ENCODE measurements at places on chromosomes 13 and 19. TPM values are rescaled to one million over a fixed set of nuclear protein-coding genes. Genes with fewer than 3 reads are reported as not detected.
A peak's percentile ranks its signal among the peaks of the same experiment; 100 is the strongest.

- DNase-seq, result no peak
Measured at GRCh38 chr13:34583181-34583580, 358.9 kb upstream of the NBEA start.

DNA sequence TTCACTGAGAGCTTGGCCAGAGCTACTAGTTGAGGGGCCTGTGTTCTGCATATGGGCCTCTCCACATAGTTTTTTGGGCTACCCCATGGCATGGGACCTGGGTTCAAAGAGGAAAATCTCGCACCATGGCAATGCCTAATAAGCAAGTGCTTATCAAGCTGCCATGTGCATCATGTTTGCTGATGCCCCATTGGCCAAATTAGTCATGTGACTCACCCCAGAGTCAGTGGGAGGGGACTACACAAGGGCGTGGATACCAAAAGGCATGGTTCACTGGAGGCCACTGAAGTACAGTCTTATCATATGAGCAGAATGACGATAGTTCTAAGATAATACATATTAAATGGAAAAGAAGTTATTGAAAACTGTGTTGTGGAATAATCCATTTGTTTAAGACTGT, 214.8 kb downstream of the LMO7 start:
- no peak for DNase-seq

DNA sequence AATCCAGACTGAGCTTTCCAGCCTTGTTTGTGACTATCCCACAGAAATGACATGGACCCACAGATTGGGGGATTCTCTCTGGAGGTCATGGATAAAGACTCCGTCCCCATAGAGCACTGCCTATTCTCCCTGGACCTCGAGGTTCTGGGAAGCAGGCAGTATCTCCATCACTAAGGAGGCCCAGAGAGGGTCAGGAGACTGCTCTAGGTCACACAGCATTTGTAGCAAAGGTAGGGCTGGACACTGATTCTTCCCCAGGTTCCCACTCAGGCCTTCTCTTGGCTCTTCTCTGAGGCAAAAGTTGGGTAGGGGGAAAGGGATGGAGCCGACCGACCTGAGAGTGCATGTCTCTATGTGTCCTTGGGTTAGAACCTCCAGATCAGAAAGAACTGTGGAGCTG, 80.9 kb downstream of the PTPRS start:
- DNase-seq, result no peak

DNA sequence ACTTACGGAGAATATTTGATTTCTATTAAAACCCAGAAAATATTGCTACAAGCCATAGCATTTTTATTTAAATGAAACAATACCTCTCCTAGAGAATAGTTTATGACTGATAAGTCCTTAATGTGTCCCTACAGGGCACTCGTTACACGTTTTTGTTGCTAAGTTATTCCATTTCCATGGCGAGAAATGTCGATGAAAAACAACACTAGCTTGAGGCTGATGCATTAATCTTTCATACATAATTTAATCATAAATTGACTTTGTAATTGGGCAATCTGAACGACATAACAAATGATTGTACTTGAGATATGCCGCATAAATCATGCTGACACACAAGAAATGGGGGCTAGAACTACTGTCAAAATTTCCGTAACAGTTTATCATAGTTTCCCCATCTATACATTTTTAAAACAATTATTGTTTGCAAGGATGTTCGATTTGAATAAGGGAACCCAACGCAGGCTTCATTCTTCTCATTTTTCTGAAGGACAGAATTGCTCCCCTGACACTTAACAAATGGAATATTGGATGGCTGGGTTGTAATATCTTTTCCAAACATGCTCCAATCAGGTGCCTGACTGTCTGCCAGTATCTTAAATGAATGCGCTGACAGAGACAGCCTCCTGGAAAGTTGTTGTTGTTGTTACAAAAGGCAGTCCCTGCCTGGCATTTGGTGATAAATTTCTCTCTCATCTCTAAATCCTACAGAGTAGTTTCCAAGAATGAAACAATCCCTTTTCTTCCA, 61.9 kb downstream of the FLT1 start:
- no peak for DNase-seq

GRCh38 chr13:109568339-109568818, 218.0 kb downstream of the IRS2 start:
- no peak for DNase-seq

DNA sequence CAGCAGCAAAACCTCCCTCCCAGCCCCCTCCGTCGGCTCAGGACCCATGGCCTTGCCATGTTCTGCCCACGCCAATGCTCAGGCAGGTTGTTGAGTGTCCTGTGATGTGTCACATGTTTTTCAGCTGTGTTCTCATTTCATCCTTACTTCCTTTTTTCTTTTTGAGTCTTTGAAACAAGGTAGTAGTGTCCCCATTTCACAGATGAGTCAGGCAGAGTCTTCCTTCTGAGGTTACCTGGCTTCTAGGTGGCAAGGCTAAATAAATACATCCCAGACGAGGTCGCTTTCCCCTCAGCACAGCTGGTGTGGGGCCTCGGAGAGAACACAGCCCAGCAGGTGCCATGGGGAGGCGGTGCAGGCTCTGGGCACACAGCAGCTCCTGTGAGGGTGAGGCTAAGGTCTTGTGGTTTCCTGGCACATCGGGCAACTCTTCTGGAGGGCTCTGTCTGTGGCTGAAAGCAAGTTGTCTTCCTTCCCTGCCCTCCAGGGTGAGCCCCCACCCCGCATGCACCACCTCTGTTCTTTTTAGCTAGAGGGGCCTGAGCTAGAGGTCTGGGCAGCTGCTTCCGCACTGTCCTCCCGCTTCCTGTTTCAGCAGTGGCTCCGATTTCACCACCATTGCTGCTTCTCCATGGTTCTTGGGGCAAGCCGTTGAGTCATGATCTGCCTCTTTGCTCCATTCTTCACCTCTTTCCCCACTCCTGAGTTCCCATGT, 15.1 kb downstream of the PRAM1 start:
- no peak for DNase-seq

GRCh38 chr19:33197591-33198000, 3.5 kb downstream of the LRP3 start:
- DNase-seq, result no peak

DNA sequence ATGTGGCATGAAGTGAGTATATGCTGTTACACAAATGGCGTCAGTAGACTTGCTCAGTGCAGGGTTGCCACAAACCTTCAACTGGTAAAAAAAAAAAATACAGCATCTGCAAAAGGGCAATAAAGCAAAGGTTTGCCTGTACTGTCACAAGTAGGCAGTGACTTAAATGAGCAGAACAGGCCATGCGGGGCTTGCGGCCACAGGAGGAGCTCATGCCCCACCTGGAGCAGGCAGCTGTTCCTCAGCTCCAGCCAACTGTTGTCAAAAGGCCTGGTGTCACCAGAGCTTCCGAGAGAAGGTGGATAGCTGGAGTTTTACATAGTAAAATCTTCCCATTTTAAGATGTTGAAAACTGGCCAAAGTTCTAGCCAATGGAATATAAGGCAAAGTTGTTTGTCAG, 7.7 kb downstream of the ATP7B start:
- peak; percentile 34 for DNase-seq

GRCh38 chr19:19096641-19097627, 33.1 kb downstream of the SLC25A42 start:
- DNase-seq, result no peak

GRCh38 chr13:112034231-112034630, 32.7 kb upstream of the SOX1 start:
- DNase-seq, result peak; percentile 46

DNA sequence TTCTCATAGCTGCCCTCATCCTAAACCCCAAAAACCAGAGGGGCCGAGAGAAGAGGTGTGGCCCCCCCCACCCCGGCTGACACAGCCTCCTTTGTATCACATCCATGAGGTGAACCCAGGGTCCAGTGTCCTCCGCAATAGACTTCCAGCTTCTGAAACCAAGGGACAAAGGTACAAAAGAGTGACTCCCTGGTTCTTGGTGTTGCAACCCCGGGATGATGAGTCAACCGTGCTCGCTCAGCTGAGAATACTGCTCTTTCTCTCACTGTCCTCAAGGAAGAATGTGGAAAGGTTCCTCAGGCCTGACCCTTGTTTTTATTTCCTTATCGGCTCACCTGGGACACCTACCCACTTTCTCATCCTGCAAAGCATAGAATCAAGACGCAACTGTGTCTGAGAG, 5.5 kb downstream of the SLC15A1 start:
- DNase-seq, result no peak

DNA sequence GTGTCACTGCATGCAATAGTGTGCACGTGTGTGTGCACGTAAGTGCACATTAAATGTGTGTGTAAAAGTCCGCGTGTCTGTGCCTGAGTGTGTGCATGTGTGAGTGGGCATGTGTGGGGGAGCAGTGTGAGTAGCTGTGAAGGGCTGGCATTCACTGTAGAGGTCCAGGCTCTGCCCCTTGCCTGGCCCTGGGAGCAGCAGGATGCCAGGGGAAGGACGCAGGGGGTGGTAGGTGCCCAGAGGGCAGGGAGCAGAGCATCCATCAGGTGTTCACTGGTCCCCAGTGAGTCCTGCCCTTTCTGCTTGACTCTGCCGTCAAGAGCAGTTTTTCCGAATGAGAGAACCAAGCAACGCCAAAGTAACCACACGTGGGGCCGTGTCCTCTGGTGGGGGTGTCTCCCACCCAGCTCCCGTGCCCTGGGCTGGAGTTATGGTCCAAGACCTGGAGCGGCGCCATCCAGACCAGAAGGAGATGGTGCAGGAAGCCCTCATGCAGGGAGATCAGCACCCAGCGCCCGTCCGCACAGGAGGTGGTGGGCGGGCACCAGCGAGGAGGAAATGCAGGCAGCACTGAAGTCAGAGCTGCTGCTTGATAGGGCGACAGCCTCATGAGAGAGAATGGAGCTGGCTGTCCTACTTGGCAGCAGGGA, 68.5 kb downstream of the TEX29 start:
- DNase-seq, result no peak

DNA sequence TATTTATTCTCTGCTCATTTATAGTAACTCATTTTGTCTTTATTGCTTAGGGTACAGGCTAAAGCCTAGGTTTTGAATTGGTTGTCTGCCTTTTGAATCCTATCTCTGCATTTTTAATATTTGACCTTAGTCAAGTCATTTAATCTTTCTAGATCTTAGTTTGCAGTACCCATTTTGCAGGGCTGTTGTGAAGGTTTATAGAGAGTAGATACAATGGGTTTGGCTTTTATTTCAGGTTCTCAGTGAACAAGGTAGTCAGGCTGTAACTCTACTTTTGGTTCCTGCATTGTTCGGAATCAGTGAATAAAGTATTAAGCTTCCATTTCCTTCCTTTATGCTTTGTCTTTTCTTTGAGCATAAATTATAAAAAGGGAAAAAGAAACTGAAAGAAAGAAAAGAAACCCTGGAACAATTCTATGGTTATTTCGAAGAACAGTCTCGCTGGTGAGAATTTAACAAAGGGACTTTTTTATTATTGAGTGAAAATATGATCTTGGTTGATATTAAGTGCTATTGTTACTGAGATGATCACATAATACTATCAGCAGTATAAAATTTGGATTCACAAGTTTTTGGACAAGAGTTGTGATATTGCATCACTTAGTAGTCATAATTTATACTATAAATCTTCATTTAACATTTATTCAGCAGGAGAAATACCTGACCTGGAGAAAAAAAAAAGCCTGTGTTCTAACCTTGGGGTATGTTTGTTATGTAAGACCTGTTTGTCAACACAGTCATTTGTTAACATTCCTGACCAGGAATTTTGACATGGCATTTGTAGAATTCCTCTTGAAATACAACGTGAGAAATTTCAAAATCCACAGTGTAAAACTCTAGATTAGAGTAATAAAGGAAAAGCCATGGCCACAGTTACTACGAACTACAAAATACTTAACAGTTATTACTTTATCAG, 91.3 kb downstream of the ZMYM2 start:
- DNase-seq, result no peak

DNA sequence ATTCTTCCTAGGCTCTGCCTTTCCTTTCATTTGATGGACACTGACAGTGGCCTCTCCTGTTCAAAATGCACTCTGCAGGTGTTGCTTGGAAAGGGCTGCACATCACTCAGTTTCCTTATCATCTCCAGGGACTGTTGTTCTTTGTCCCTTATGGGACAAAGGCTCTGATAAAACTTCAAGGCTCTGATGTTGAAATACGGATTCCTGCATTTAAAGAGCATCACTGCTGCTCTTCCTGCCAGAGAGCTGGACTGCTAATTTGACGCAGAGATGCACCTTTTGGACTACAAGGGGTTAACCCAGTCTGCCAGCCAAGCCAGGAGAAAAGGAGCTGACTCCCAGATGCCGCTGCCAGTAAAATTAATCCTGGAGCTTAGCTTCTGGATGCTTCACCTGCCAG, 952.1 kb downstream of the DIAPH3 start:
- DNase-seq, result no peak

GRCh38 chr13:97492257-97492656, 58.3 kb downstream of the RAP2A start:
- DNase-seq, result no peak

- no peak for DNase-seq
Measured at GRCh38 chr13:31947105-31947504, 84.5 kb upstream of the FRY start.

- DNase-seq, result no peak
Measured at GRCh38 chr13:75691183-75691582, 55.1 kb downstream of the LMO7 start.

DNA sequence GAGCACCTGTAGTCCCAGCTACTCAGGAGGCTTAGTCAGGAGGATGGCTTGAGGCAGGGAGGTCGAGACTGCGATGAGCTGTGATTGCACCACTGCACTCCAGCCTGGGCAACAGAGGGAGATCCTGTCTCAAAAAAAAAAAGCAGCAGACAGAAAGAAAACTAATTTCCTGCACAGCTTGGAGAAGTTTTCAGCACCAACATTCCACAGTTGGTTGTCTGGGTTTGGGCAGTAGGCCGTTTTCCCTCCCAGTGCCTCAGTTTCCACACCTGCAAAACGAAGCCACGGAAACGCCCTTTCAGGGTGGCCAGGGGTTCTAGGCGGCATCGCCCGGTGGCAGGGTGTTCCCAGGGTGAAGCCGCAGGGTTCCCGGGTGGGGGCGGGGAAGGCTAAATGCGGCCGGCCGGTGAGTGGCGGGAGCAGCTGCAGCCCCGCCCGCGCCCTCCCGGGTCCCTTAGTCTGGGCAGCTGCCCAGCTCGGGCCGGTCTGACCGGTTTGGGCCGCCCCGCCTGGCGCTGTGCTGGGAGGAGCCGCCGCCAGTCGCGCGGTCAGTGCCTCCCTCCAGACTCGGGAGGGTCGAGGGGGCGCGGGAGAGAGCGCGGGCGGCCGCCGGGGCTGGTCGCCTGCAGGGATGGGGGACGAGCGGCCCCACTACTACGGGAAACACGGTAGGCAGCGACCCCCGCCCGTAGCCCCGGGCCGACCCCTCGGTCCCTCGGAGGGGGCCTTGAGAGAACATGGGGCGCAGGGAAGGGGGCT, at the start of gene SLC44A2:
SLC44A2 (plus strand) TSS at position 551 of the 759 bp plus-strand sequence; CDS start at position 632, 81 bp downstream.
- peak; percentile 93 for DNase-seq

Gene MIDN
- 9.1 TPM for total RNA-seq

Gene TMEM38A
- 12.1 TPM for total RNA-seq

Gene IFNL1
- not detected for total RNA-seq

Gene POSTN
- total RNA-seq, result not detected

Gene SMIM24
- not detected for total RNA-seq

Gene IFI30
- 0.67 TPM for total RNA-seq

Gene PROZ
- not detected for total RNA-seq
